ENCODE measurements at places on chromosomes 2 and 18.

DNA sequence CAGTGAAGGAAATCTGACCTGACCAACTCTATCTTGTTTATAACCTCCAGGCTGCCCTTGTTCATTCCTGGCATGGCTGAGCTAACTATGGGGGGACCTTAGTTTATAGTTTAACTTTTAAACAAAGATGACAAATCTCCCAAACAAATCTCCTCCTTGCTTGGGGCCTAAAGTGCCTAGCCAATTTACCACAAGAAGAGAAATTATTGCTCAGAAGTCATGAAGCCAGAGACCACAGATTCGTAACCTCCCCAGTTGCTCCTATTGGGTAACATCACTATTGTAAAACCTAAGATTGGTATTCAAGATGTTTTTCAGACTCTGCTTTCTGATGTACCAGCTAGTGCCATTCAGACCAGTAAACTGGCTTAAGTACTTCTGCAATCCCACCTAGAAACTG, 649.4 kb upstream of the SLC8A1 start:
- no peak for DNase-seq

GRCh38 chr18:6624271-6624660, 105.2 kb upstream of the ARHGAP28 start:
- DNase-seq: no peak

GRCh38 chr2:236901956-236902355, 183.7 kb upstream of the COPS8 start:
- DNase-seq: no peak

GRCh38 chr2:132618734-132619133, 51.3 kb downstream of the LYPD1 start:
- DNase-seq: no peak

- DNase-seq: no peak
Measured at GRCh38 chr2:167342769-167343168, 454.5 kb downstream of the XIRP2 start.

- DNase-seq: no peak
Measured at GRCh38 chr2:238489431-238489830, 62.7 kb downstream of the ASB1 start.

DNA sequence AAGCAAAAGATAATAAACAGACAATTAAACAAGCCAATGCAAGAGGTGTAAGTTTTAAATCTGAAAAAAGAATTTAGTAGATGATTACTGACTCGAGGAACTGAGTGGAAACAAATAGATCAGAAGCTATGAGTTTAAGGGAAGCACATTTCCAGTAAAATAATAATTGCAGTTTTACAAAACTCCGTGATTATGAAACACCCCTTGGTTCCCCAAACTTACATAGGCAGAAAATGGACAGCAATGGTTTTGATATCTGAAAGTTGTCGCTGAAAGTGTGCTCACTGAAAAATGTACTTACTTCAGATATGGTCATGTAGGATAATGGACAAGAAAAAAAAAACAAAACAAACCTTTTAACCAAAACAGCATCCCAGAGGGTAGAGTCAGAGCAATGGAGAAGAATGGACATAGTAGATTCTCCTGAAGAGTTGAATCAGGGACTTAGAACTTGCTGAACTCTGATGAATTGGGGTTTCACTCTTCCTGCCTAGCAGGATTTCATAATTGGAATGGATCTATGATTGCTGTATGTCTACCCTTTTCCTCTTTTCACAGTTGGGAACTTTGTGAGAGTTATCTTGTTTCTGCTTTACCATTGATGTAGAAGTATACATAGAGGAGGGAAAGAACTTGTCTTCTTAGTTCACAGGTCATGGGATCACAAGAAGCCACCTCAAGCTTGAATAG, 305.6 kb upstream of the ZEB2 start:
- DNase-seq: no peak

DNA sequence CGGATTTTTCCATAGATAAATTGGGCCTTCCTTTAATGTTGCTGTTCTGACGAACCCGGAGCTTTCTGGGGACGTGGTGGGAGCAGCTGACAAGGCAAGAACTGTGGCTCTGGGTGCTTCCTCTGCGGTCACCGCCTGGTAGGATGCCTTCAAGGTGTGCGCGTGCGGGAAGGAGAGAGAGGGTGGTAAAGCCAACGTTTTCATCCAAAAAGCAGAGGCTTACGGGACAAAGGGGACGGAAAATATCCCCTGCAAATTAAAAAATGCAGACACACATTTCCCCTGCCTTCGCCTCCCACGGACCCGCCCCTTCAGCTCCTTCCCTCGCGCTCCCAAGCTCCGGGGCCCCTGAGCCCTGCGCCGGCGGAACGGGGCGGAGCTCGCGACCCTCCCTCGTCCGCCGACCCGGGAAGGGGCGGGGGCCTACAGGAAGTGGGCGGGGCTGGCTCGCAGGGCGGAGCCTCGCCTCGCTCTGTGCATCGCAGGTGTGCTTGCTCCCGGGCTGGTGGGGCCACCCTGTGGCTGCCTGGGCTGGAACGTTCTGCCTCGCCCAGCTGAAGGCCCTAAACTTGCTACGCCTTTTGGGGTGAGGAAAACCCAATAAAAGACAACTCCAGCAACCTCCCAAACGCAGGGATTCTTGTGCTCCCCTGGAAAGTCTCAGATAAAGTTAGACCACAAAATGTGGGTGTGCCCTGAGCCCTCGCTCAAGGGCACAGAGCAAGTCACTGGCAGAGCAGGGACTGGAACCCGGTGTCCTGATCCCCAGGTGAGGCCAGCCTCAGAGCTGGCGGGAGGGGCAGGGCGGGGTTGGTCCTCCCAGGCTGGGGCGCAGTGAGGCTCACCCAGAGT, 25.4 kb upstream of the SLC66A3 start:
- no peak for DNase-seq

DNA sequence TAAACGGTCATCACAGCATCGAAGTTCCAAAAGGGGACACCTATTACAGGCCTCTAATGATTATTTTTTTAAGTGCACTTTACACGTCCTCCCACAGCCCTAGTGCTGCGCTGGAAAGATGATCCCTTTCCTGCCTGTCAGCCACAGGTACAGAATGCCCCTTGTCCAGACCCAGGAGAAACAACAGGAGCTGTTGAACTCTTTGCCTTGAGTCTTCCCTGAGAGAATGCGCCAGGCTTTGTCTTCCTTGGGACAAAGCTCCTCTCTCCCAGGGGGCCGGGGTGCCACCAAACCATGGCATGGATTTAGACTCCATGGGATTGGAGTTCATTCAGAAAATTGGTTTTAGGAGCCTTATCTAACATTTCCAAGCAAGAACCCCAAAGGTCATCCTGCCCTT, 319.0 kb upstream of the SOX11 start:
- no peak for DNase-seq

DNA sequence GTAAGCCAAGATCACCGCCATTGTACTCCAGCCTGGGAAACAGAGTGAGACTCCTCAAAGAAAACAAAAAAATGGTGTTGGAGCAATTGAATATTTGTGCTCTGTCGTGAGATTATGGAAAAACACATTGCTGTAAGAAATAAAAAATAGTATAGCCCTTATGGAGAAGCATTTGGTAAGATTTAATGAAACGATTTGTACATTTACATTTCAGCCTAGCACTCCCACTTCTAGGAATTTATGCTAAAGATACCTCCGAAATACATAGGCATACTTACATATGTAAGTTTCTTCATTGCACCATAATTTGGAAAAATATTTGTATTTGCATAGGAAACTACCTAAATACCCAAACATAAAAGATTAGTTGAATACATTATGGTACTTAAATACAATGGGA, 8.7 kb upstream of the DTNB start:
- no peak for DNase-seq

DNA sequence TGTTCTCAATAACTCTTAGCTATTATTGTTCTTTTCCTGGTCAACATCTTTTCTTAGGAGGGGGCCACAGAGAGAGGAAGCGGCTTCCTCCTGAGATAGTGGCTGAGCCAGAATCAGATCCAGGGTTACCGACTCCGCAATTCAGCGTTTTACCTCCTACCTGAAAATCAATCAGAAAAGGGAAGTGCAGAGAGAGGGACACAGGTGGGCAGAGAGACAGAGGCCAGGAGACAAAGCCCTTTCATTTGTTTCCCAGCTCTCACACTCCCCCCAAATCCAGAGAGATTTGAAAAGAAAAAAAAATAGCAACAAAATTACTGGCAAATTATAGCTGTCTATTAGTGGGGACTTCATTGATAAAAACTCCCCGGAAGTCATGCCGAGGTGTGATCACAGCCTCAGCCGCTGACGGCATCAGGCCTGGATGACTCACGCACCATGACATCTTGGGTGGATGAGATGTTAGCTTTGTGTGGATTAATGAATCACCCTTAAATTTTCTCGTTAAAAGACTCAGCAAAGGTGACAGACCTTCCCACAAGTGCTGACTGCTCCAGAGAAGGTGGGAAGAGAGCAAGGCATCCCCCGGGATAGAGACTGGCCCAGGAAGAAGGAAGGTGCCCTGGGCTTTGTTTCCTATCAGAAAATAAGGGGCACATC, 120.7 kb downstream of the LOXHD1 start:
- DNase-seq: no peak

- DNase-seq: no peak
Measured at GRCh38 chr18:41466436-41467160, 488.4 kb upstream of the PIK3C3 start.

- no peak for DNase-seq
Measured at GRCh38 chr18:46418663-46419260, 238.3 kb downstream of the LOXHD1 start.

DNA sequence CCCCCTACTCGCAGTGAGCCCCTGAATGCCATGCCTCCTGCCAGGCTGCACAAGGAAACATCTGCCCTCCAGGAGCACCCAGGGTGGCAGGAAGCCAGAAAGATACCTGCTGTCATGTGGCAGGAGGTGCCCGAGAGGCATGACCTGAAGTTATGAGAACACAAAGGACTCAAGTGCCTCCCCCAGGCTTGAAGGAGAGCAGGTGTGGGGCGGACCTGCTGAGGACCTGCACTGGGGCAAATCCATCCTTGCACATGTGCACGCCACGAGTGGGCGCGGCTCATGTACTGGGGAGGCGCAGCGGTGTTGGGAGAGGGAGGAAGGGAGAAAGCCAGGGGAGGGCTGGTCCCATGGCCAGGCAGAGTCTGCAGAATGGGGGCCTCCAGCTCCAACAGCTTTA, 26.9 kb downstream of the SDC1 start:
- DNase-seq: peak; percentile 85

- no peak for DNase-seq
Measured at GRCh38 chr2:74843433-74843832, 9.5 kb downstream of the HK2 start.

DNA sequence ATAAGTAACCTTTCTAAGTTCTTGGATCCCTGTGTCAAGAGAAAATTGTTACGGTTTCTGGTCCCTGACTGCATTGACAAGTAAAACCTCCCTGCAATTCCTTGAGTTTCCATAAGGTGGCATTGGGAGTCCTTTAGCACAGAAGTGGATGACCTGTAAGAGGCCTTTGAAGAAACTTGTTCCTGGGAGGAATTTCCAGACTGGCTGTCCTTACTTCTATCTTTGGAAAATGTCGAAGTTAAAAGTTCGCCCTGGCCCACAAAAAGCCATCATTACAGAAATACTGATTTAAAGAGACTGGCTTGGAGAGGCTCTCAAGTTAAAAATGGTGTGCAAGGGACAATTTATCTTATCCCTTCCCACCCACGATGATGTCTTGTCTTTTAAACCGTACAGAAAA, 218.4 kb downstream of the CDH20 start:
- DNase-seq: peak; percentile 58

DNA sequence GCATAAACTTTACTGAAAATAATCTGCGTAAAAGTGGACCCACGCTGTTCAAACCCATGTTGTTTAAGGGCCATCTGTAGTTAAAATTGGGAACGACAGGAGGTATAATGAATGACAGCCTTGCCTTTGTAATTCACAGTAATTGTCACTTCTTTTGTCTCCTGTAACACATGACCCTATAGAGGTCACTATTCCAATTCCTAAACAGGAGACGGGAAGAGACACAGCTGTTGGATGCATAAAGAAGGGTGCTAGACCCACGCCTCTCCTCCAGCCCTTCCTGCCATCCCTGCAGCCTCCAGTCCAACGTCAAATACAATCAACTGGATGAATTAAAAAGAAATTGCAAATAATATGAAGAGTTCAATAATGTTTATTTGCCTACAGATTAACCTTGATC, 63.1 kb upstream of the NFATC1 start:
- DNase-seq: no peak

DNA sequence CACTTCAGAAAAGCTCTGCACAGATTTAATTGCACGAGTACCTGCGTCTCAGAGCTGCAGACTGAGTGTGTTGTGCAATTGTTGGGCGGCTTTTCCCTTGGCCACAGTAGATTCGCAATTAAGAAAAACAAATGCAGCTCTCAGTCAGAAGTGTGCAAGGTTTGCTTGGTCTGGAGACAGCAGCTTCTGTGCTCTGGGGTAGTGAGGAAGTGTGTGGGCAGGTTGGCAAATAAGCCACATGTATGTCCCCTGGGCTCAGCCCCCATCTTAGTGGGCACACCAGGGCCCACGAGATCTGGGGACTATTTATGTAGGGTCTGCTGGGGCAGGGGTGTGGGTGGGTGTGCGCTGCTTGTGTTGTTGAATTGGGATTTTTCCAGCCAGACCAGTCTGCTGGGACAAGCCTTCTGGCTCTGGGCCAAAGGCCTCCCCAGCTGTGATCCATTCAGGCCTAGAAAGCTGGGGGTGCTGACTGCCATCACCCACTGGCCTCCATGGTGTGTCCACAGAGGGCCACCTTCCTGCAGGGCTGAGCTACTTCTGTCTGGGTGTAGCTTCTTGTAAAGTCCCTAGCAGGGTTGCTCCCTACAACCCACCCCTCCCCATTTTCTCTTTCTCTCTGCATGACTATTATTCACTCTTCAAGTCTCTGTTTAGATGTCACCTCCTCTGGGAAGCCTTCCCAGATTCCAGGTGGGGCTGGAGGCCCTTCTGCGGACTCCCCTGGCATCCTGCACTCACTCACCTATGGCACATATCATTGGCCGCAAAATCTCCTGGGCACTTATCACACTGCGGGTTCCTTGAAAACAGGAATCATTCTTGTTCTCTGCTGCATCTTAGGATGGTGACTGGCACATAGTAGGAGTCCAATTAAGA, 67.8 kb downstream of the ODC1 start:
- no peak for DNase-seq

DNA sequence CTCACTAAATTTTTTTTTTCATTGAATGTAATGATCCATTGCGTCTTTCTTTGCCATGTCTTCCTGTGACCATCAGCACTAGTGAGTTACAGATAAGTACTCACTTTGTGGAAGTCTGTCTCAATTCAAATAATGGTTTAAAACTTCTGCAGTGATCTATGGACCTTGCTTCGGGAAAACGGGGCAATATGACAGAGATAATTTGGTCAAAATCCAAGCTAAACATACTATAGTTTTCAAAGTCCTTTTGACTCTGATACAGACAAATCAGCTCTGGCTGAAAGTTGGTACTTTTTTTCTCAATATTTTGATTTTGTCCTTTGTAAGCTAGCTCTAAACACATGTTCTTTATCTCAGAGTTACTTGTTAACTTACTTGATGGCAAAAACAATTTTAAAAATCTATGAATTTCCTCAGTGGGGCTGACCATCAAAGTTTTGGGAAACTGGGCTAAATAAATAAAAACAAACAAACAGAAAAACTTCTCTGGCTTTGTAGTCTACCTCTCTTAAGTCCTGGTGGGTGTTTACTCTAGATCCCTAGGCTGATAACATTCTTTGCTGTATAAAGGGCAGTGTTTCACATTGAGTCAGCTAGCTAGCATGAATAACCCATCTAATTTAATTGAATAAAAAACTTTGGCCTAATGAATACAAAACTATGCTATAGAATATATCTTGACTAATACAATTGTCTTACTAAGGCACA, 327.6 kb downstream of the RDH14 start:
- no peak for DNase-seq
